AG08395 (cell line): ENCODE measurements at places on chromosomes 16 and 17.

- no peak for DNase-seq
Measured at GRCh38 chr17:39264119-39264518, 38.4 kb upstream of the STAC2 start.

DNA sequence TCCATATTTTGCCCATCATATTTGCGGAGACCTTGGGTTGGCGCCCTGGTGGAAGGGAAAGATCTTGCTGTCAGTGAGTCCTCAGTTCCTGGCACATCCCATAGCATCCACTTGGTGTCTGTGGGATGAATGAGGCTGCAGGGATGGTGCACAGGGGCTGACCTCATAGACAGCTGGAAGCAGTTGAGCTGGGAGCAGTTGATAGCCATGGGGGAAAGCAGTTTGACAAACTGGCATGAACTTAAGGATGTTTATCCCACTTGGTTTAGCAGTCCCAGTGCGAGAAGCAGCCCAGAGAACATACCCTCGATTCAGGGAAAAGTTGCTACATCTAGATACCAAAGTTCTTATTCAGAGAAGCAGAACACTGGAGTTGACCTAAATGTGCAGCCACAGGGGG lies 80.7 kb downstream of the SNX29 start:
- DNase-seq, result peak; percentile 79

DNA sequence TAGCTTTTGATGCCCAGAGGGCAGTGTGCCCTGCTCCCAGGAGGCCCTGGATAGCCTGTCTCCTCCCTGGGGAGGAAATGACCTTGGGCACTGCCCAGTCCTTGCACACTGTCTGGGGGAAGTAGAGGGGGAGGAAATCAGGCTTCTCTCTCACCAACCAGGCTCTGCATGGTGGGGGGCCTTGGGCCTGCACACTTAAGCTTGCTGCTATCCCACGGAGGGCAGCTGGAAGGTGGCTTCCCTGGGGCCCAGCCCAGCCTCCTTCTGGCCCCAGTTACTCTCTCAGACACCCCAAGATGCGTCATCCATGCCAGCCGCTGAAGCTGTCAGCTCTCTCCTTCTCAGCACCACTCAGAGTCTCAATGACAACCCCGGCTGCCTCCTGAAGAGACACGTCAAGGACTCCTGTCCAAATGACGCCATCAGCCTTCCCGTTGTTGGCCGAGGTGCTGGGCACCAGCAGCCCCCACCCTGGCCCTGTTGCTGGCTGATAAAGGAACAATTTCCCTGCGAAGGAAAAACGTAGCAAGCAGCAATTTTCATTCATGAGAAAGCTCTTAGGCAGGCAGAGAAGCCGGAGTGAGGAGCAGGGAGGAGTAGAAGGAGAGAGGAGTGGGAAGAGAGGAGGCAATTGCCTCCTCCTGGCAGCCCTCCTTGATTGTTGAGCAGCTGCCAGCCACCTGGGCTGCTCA lies 95.5 kb downstream of the SDK2 start:
- DNase-seq, result no peak

DNA sequence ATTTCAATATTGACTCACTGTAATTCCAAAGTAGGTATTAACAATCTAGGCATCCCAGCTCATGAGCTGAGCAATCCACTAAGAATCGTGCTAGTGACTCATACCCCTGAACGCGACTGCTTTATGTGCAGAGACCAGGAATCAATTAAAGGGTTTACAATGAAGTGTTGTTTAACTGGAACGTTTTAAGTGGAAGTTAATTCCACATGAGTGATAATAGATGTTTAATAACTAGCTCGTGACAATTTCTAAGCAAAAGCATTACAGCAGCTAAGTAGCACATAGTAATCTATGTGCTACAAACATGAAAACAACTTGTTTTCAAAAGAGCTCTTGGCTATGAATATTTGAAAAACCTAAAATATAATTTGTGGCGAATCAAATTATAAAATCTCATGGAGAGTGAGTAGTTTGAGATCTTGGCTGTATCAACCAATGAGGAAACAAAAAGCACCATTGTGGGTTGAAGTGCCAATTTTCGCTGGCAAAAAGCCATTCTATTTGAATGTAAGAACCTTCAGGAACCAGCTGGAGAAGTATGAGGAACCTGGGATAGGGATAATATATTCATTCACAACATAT lies 9.4 kb downstream of the GJC1 start:
- DNase-seq, result peak; percentile 89

GRCh38 chr16:88630433-88630832 lies 7.9 kb upstream of the IL17C start:
- DNase-seq, result no peak

DNA sequence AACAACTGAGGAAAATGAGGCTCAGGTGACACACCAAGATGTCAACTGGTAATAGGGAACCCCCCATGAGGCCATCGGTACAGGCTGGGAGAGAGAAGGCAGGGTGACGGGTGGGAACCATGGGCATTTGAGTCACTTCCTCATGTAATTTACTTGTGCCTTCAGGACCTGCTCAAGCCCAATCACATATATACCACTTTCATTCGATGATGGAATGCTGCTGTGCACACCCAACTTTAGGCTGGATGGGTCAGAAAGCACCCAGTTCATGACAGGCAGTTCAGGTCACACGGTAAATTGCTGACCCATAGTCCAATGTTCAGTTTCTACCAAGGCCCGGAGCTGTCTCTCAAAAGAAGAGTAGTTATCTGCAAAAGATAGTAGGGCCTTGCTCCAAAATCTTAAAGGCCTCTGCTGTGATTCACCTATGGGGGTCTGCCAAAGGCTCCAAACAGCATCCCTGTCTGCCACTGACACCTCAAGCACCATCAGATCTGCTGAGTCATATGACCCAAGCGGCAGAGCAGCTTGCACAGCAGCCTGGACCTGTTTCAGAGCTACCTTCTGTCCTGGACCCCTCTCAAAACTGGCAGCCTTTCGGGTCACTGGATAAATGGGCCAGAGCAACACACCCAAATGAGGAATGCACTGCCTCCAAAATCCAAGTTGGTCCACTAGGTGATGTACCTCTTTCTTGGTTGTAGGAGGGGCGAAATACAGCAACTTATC lies 24.7 kb downstream of the ZZEF1 start:
- no peak for DNase-seq

DNA sequence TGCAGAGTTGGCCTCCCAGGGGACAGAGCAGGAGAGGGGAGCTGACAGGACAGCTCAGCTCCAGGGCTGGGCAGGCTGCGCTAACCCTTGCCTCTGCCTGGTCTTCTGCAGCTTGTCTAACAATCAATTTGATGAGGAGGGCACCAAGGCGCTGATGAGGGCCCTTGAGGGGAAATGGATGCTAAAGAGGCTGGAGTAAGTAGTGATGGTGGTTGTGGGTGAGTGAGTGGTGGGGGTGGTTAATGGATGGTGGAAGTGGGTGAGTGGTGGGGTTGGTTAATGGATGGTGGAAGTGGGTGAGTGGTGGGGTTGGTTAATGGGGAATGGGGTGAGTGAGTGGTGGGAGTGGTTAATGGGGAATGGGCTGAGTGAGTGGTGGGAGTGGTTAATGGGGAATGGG lies 22.0 kb upstream of the CPNE2 start:
- no peak for DNase-seq

- no peak for DNase-seq
Measured at GRCh38 chr17:35236821-35237220, 6.1 kb upstream of the SLFN5 start.
